ENCODE measurements at places on chromosomes 1 and 21. TPM values are rescaled to one million over a fixed set of nuclear protein-coding genes. Genes with fewer than 3 reads are reported as not detected.

Gene TRIM58
- total RNA-seq, result 0.43 TPM

Gene PLA2G2F
- total RNA-seq, result not detected

Gene MROH7
- total RNA-seq, result under 0.01 TPM

Gene SLFNL1
- total RNA-seq, result 0.27 TPM

Gene JAM2
- 2.4 TPM for total RNA-seq

Gene AJAP1
- total RNA-seq, result 0.14 TPM

Gene RXFP4
- total RNA-seq, result not detected

Gene SEC16B
- total RNA-seq, result 0.40 TPM

Gene SLC26A9
- total RNA-seq, result not detected

Gene CELA3B
- 0.40 TPM for total RNA-seq

Gene PAFAH2
- total RNA-seq, result 5.7 TPM

Gene C1orf53
- total RNA-seq, result 3.5 TPM

Gene PDC
- not detected for total RNA-seq

Gene IGSF5
- total RNA-seq, result not detected

Gene LCE3D
- total RNA-seq, result not detected

Gene TINAGL1
- 456 TPM for total RNA-seq

Gene LRRIQ3
- total RNA-seq, result 0.93 TPM

Gene MRPL37
- 128 TPM for total RNA-seq

Gene KIF26B
- 0.14 TPM for total RNA-seq

Gene LCE3E
- not detected for total RNA-seq
